CD4-positive, alpha-beta T cell treated with Interleukin-10 for 1 hour (primary cell): ENCODE measurements at places on chromosomes 7 and 10.

DNA sequence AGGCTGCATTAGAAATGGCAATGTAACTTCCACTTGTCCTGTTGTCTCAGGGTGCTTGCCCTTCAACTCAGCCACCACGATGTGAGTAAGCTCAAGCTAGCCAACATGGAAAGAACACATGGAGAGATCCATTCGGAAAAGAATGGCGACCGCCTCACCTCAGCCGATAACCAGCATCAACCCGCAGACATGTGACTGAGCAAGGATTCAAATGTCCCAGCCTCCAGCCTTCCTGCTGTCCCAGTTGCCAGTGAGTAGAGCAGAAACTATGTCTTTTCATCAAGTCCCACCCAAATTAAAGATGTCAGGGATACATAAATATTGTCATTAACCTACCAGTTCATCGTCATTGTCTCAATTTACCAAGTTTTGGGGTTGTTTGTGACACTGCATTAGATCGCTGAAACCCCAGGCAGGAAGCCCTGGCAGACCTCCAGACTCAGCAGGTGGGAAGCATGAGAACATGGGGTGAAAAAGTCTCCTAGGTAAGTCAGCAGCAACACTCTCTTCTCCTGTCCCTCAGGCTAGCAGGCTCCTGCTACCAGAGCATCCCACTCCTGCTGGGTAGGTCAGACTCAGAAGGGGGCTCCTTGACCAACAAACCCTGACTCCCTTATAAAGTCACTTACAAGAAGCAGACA lies 67.0 kb downstream of the OSBPL3 start:
- no peak for DNase-seq

GRCh38 chr7:153152801-153153422 lies 393.4 kb downstream of the ACTR3B start:
- no peak for DNase-seq

DNA sequence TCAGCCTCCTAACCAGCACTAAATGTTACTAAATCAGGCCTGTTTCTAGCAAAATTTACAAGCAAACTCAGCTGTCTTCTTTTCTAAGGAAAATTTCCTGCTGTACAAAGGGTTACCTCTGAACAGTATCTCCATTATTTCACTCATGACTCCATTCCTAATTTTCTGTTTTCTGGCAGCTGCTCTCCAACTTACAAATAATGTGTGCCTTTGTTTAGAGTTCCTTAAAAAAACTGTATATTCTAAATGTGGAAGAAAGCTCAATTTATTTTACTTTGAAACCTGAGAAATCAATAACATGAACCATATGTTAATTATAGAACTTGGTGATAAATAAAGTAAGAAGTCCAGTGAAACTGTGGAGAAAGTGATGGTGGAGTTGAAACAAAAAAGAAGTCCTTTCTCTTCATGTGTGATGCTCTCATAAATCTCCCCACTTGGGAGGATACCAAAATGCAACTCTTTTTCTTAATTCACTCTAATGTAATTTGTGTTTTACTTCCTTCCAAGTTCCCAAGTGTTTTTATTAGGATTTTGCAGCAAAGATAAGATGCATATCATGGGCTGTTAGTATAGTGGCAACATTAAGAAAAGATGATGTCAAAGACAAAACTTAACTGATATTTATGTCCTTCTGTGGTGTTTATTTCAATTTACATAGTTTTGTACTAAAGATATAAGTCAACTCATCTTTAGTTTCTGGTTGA lies 74.8 kb downstream of the CDK6 start:
- DNase-seq = no peak

DNA sequence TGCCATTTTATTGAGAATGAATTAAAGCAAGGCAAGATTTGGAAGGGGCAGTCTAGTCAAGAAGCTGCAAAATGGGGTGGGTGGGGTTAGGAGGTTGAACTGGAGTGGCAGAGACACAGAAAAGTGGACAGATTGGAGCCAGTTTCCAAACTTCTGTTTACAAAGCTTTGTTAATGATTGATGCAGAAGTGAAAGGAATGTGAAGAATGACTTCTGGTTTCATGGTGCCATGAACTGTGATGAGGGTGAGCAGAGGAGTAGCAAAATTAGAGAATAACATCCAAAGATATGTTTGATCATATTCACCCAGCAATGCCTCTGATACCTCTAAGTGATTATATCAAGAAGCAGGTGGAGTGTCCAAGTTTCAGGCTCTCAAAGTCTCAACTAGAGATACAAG lies 1118.0 kb upstream of the C7orf33 start:
- DNase-seq = no peak

- no peak for DNase-seq
Observed at GRCh38 chr10:121436630-121437341, 161.5 kb downstream of the FGFR2 start.

DNA sequence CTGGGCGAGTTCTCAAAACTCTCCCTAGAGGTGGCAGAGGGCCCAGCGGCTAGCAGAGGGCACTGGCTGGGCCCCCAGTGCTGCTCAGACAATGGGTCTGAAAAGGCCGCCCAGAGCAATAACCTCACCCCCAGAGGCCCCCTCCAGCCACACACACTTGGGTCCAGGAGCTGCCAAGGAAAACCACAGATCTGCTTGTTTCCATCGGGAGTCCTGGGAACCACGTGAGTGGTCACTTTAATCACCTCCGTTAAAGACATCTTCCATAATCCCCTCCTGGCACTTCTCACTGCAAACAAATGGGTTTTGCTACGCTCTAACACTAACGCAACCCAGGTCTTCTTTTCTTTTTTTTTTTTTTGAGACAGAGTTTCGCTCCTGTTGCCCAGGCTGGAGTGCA lies 30.0 kb downstream of the NUDT1 start:
- DNase-seq = no peak

DNA sequence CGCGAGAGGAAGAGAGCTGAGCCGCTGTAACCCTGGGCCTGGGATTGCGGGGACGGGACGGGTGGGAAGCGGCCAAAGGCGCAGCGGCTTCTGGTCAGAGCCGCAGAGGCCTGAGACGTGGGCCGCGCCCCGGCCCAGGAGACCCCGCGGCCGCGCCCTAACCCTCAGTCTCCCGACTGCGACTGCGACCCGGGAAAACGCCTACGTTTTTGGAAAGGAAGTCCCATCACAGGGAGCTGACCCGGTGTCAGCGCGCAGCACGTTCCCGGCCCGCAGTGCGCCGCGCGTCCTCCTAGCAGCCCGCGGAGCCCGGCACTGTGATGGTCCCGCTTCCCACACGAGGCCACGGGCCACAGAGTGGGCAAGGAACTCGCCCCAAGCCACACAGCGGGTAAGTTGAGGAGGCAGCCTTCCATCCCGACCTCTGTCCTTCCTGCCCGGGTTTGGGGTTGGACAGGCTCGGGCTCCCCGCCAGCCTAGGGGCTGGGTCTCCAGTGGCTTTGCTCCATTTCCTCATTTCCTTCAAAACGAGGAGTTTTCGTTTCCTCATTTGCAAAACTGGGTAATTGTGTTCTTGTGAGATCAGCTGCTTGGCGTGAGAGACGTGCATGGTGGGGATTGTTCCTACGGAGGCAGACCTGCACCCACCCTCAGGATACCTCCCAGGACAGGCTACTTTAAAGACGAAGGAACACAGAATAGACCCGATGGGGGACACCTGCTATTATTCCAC lies 1.2 kb downstream of the GPNMB start:
- no peak for DNase-seq

DNA sequence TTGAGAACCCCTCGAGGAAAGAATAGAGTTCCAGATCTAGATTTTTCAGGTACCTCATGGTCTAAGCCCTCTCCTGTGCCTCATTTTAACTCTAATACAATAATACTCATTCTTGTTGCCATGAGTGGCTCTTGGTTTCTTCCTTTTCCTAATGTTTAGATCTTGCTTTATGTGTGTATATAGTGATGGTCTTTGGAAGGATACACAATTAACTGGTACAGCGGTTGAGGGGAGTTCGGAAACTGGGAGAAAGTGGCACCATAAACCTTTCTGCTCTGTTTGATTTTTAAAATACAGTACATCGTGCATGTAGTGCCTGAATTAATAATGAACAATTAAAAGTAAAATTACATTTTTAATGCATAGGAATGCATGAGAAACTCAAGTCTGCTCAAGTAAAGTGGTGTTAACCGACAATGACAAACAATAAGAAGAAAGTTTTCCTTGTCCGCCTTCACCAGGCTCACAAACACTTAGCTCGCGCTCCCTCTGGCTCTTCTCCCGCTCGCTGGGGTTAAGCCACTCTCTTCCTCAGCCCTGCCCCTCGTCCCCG lies 386 bp upstream of the EIF4EBP2 start:
- DNase-seq = peak; percentile 5

GRCh38 chr7:100604028-100604975 lies 2.1 kb downstream of the PCOLCE start:
- peak; percentile 86 for DNase-seq

DNA sequence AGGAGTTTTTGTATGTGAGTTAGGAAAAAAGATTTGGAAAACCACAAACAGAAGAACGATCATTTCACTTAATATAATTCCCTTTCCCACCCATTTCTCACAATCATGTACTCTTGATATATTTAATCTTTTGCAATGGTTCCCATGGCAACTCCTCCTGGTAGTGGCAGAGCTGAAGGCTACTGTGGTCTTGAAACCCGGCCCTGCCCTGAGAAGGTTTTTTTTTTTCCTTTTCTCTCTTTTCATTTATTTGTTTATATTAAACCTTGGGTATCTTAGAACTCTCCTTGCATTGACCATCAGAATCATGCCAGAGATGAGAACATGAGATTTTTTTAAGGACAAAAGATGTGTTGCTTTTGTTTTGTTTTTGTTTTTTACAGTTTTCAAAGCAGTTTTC lies 566.1 kb upstream of the NRP1 start:
- no peak for DNase-seq

GRCh38 chr7:102125127-102125596 lies 161.5 kb upstream of the SH2B2 start:
- no peak for DNase-seq

DNA sequence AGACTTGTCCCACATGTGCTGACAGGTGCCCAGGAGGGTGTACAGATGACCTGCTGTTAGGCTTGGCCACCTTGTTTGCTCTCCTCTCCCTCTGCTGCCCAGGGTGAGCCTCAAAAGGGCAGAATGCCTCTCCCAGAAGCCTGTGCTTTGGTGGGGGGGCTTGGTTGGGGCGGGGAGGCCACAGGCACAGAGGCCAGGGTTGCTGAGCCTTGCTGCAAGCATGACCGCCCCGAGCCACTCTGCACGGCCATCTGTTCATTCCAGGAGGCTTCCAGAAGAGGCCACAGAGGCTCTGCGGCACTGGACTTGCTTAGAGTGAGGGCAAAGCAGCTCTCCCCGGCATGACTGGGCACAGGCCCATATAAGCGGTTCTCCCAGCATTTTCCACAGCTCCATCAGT lies 190.8 kb downstream of the GLRX3 start:
- DNase-seq = no peak

- no peak for DNase-seq
Observed at GRCh38 chr7:138842111-138842510, 44.1 kb upstream of the ATP6V0A4 start.

DNA sequence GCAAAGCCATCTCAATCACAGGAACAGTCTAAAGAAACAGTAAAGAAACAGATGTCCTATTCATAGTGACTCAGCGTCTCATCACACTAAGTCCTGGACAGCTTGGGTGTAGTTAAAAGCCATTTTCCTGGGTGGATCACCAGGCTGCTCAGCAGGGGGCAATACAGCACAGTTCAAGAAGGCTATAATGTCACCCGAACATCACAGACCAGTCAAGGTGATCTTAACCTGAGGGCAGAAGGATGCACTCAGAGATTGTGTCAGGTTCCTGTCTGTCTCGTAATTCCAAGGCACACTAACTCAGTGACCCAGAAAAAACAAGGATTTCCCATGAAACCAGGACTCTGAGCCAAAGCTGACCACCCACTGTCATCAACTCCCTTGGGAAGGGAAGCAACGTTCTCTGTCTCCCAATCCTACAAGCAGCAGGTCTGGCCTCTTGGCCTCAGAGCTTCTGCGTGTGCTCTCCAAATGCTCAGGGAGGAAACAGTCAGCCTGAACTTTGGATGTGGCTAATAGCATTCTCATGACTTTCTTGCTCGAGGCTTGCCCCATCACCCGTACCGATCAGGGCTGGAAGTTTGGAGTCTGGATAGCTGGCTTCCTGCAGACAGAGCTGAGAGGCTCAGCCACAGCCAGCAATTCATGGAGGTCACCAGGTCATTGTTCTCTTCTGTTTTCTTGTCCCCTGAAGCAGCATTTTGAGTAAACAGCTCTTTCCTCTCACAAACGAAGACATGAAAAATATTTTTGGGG lies 90.4 kb upstream of the FAM171A1 start:
- no peak for DNase-seq

- DNase-seq = no peak
Observed at GRCh38 chr7:134613623-134614347, 32.9 kb upstream of the BPGM start.

GRCh38 chr10:16776896-16777295 lies 40.3 kb downstream of the RSU1 start:
- DNase-seq = no peak

GRCh38 chr7:11831736-11832495 lies at the start of gene THSD7A:
Gene THSD7A (minus strand): TSS chr7:11832198. CDS start chr7:11831946, 252 bp downstream.
- DNase-seq = no peak

DNA sequence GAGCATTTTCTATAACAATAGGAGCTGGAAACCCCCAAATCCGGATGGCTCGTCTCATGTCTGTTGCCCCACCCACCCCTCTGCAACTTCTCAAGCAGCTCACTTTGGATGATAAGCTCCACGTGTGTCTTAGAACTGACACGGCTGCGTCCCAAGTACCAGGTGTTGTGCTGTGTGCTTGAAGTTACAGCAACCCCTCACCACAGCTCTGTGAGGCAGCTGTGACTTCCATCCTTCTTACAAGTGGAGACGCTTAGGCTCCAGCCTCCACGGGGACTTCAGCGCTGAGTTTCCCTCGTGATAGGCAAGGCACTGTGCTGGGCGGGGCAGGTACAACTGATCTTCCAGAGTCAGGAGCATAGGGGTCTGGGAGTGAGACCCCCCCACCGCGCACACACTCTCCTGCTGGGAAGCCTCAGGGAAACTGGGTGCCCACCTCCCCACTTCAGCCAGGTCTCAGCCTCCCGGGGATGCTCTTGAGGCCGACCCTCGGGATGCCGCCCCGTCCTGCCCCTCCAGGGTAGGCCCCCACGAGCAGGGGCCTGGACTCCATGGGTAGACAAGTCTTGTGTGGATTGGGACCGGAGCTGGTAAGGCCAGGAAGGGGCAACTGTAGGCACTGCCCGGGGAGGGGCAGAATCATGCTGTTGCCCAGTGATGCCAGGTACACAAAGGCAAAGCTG lies 31.4 kb downstream of the EN2 start:
- no peak for DNase-seq

GRCh38 chr7:117808341-117808757 lies 64.9 kb downstream of the CTTNBP2 start:
- DNase-seq = no peak

DNA sequence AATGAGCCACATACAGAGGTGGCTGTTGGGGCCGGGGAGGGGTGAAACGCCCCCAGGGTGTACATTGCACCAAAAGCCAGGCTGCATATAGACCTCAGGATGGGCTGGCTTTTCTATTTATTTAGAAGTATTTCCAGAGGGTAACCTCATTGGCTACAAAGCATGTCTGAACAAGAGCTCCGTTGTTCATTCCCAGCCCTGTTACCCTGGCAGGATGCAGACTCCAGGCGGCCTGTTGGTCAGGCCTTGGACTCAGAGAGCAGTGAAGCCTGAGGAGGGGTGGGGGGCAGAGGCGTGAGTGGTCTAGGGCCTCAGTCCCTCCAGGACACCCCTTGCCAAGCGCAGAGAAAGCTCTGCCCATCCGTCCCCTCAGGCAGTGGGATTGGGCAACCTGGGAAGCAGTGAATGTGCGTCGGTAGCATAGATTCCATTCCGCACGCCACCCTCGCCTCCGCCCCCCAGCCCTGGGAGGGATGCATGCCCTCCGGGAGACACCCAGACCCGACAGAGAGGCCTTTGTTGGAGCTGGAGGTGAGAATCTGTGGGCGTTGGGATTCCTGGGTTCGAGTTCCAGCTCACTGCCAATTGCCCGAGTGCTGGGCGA lies 41.9 kb downstream of the TCF7L2 start:
- DNase-seq = no peak

GRCh38 chr10:29131952-29132547 lies 156.8 kb upstream of the LYZL1 start:
- DNase-seq = no peak
